Breast epithelium (tissue), 4 donors: ENCODE measurements at places on chromosomes 1 and 21. TPM values are rescaled to one million over a fixed set of nuclear protein-coding genes. Genes with fewer than 3 reads are reported as not detected.
A peak's percentile ranks its signal among the peaks of the same experiment; 100 is the strongest.

Gene CDKN2C
- 31.1 TPM for total RNA-seq

Gene SAMD11
- total RNA-seq: 2.9 TPM

Gene MTMR11
- 7.4 TPM for total RNA-seq

Gene TLCD4
- 5.9 TPM for total RNA-seq

Gene HTR1D
- not detected for total RNA-seq

Gene CYP4Z1
- total RNA-seq: 19.2 TPM

Gene USH2A
- total RNA-seq: not detected

Gene OLIG1
- not detected for total RNA-seq

Gene NES
- 14.9 TPM for total RNA-seq

DNA sequence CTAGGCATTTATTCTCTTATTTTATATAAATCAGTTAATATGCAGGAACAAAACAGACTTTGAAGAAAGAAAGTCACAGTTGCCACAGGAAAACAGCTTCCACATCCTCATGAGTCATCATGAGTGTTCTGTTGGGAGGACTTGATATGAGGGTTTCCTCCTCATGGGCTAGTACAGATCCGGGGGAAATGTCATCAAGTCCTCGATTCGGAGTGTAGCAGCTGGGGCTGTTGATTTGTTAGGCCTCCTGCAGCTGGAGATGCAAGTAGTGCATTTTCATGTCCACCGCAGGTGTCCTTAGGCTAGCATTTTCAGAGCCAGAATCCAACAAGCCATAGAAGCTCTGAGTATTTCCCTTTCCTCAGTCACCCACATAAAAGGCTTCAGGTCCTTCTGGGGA lies 36.7 kb downstream of the ADAM30 start:
- H3K27ac ChIP-seq: no peak overlapping the region
- no peaks in the 10 kb centered on the region for H3K4me1 ChIP-seq
- H3K4me3 ChIP-seq: no peak overlapping the region
- DNase-seq: no peak
- no peaks in the 10 kb centered on the region for H3K27me3 ChIP-seq

DNA sequence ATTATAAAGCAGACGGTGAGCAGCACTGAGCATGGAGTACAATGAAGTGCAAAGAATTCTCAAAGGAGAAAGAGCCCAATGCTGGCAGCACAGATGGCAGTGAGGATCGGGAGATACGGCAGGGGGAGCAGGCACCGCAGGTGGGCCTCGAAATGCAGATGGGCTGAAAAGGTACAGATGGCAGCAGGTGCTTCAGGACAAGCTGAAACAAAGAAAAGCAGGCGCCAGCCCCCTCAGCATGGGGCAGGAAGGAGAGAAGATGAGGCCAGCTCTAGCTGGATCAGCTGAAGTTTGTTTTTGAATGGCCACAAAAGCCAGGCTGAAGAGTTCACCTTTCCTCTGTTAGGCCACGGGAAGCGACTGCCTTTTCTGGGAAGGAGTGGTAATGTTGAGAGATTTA lies 7.7 kb downstream of the CFAP298 start:
- no peaks in the 10 kb centered on the region for H3K27me3 ChIP-seq
- H3K4me1 ChIP-seq: no peaks in the 10 kb centered on the region
- DNase-seq: no peak
- peaks cover 10% of the 10 kb centered on the region for H3K36me3 ChIP-seq
- H3K4me3 ChIP-seq: no peak overlapping the region
- H3K27ac ChIP-seq: no peak overlapping the region

GRCh38 chr21:34526618-34527290 lies 14.7 kb upstream of the KCNE1 start:
- no peak for DNase-seq
- H3K27me3 ChIP-seq: no peaks in the 10 kb centered on the region
- H3K36me3 ChIP-seq: no peaks in the 10 kb centered on the region
- peak overlapping the region; percentile 63 for H3K4me3 ChIP-seq
- H3K27ac ChIP-seq: peak overlapping the region; percentile 87
- no peaks in the 10 kb centered on the region for H3K4me1 ChIP-seq

DNA sequence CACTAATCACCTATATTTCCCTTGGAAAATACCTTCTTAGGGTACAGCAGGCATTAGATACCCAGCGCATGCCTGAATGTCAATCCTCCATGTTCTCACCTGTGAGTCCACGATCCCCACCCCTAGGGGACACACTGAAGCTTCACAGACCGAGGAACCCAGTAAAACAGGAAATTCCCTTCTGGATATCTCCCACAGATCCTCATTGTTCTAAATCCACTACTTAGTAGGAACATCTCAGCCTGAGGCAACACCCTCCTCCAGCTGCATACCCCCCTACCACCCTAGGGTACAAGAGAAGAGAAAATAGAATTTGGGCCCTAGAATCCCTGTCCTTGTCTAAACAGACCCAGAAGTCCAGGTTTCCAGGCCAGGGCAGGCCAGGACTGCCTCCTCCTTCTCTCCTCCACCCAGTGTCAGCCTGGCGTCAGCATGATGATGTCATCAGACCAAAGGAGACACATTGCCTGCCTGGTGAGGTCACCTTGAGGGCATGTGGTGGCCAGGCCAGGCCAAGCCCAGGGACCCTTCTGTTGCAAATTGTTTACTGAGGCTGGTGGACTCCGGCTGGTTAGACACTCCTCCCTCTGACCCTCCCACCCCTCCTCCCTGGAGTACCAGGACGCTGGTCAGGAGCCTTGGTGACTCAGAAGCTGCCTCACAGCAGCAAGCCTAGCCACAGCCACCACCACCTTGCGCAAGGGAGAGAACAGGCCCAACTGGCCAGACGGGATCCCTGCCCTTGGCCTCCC lies 6.2 kb downstream of the NECTIN4 start:
- H3K4me3 ChIP-seq: peak overlapping the region; percentile 9
- H3K27ac ChIP-seq: peak overlapping the region; percentile 92
- no peaks in the 10 kb centered on the region for H3K36me3 ChIP-seq
- H3K4me1 ChIP-seq: peaks cover 15% of the 10 kb centered on the region

- no peak for DNase-seq
- peaks cover 7% of the 10 kb centered on the region for H3K27me3 ChIP-seq
- no peak overlapping the region for H3K27ac ChIP-seq
- no peaks in the 10 kb centered on the region for H3K4me1 ChIP-seq
- H3K36me3 ChIP-seq: no peaks in the 10 kb centered on the region
These were observed 13.9 kb upstream of the FYB2 start for GRCh38 chr1:56833088-56833487.

DNA sequence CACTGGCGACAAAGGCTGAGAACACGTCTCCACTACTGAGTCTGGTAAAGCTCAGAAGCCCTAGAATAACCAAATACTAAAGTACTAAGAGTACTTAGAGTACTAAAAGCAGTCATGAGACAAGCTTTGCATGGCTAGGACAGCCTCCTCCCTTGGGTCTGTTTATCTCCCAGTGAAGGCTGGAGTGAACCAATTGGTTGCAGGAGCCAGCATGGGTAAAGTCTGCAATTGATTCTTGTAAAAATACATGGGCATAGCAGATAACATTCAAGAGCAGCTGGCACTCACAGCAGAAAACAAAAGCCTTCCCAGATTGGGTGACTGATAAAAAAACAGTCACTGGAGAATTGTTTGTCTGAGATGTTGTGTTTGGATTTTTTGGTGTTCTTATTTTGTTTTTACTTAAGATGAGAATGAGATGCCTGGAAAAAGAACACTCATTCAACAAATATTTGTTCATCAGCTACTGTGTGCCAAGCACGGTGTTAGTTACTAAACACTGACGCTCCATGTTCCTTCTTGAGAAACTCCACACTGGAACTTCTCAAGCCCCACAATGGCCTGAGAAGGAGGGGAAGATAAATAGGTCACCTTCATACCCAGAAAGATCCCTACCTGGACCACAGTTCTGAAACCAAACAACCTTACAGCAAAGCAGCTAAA lies 3.7 kb downstream of the IRF6 start:
- no peaks in the 10 kb centered on the region for H3K27me3 ChIP-seq
- peak overlapping the region; percentile 99 for H3K27ac ChIP-seq
- H3K4me1 ChIP-seq: no peaks in the 10 kb centered on the region
- DNase-seq: no peak

- no peaks in the 10 kb centered on the region for H3K36me3 ChIP-seq
- H3K27ac ChIP-seq: no peak overlapping the region
- H3K4me1 ChIP-seq: no peaks in the 10 kb centered on the region
These were observed 27.1 kb downstream of the PRDX6 start for GRCh38 chr1:173504268-173504667.

DNA sequence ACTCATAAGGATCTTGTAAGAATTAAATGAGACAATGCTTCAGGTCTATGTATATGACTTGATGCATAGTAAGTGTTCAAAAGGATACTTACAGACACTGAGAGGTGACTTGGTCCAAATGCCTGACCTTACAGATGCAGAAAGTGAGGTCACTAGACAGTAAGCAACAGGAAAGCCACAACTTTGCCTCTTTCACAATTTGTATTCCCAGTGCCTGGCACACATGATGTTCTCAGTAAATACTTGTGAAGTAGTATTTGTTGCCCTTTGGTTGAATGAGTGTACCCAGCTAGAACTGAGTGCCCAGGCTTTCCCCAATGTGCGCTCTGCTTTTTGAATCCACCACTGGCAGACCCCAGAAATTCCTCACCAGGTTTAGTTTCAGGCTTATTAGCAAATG lies 105.1 kb downstream of the BEND5 start:
- no peak overlapping the region for H3K4me3 ChIP-seq
- no peaks in the 10 kb centered on the region for H3K4me1 ChIP-seq
- no peaks in the 10 kb centered on the region for H3K36me3 ChIP-seq
- DNase-seq: no peak

DNA sequence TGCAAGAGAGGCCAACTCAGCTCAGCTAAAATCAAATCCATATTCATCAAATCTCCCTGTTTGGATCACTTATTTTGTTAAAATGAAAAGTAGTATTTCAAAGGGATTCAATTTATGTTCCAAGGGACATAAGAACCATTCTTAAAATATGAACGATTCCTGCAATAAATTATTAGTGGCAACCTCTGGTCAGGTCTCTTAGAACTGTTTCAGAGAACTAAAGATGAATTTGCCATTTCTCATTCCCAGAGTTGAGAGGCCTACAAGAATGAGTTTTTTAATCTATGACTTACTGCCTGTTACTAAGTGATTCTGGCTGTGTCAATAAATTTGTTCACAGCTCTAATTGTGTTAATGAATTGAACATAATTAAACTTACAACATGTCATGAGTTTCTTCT lies 268.5 kb downstream of the SPATA17 start:
- no peak for DNase-seq
- H3K36me3 ChIP-seq: no peaks in the 10 kb centered on the region
- no peak overlapping the region for H3K4me3 ChIP-seq

GRCh38 chr1:247824023-247824422 lies at the start of gene OR14A16:
Gene OR14A16, minus strand, starts transcription at chr1:247824119. Its CDS starts 8,390 bp downstream, at chr1:247815729.
- DNase-seq: no peak
- H3K4me1 ChIP-seq: no peaks in the 10 kb centered on the region
- H3K27me3 ChIP-seq: no peaks in the 10 kb centered on the region
- H3K36me3 ChIP-seq: no peaks in the 10 kb centered on the region

- H3K4me1 ChIP-seq: no peaks in the 10 kb centered on the region
- no peak overlapping the region for H3K4me3 ChIP-seq
- no peaks in the 10 kb centered on the region for H3K27me3 ChIP-seq
- H3K36me3 ChIP-seq: peaks cover 4% of the 10 kb centered on the region
- no peak for DNase-seq
These were observed 37.3 kb upstream of the EDN2 start for GRCh38 chr1:41521766-41522165.

GRCh38 chr1:176926330-176927086 lies 238.0 kb downstream of the ASTN1 start:
- DNase-seq: no peak
- no peaks in the 10 kb centered on the region for H3K36me3 ChIP-seq
- no peak overlapping the region for H3K4me3 ChIP-seq
- H3K27ac ChIP-seq: no peak overlapping the region
- peaks cover 3% of the 10 kb centered on the region for H3K27me3 ChIP-seq
- no peaks in the 10 kb centered on the region for H3K4me1 ChIP-seq

DNA sequence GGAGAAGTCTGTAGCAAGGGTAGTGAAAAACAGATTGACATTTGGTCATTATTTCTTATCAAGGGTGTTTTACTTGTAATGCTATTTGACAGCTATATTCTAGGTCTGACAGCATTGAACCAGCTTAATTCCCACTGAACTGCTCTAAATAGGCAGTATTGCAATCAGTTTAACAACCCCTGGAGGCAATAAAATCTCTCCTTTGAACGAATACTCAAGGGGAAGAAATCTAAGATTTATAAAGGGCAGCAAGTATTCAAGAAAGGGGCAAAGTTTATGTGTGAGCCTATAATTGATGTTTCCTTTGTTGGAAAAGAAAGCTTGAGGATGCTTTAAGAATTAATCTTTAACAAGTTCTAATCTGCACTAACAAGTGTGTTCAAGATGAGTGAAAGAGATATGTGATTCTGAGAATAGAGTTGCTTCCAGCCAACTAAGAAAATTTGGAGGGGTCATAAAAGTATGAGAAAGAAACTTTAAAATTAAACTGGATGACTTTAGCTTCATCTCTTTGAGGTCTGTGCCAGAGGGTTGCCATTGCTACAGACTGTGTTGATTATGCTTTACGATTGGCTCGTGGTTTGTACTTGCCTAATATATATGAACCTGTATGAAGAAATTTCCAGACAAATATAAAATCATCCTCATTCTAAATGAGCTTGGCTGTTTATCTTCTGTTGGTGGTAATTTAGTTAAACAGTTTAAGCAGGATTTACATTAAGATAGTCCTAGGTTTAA lies 72.5 kb downstream of the ZNF326 start:
- H3K4me1 ChIP-seq: no peaks in the 10 kb centered on the region
- no peak overlapping the region for H3K4me3 ChIP-seq
- H3K27me3 ChIP-seq: no peaks in the 10 kb centered on the region
- H3K27ac ChIP-seq: no peak overlapping the region
